ENCODE measurements at places on chromosomes 2 and 18. TPM values are rescaled to one million over a fixed set of nuclear protein-coding genes. Genes with fewer than 3 reads are reported as not detected.

The AOX1 gene
- total RNA-seq = 8.7 TPM

The PROKR1 gene
- not detected for total RNA-seq

DNA sequence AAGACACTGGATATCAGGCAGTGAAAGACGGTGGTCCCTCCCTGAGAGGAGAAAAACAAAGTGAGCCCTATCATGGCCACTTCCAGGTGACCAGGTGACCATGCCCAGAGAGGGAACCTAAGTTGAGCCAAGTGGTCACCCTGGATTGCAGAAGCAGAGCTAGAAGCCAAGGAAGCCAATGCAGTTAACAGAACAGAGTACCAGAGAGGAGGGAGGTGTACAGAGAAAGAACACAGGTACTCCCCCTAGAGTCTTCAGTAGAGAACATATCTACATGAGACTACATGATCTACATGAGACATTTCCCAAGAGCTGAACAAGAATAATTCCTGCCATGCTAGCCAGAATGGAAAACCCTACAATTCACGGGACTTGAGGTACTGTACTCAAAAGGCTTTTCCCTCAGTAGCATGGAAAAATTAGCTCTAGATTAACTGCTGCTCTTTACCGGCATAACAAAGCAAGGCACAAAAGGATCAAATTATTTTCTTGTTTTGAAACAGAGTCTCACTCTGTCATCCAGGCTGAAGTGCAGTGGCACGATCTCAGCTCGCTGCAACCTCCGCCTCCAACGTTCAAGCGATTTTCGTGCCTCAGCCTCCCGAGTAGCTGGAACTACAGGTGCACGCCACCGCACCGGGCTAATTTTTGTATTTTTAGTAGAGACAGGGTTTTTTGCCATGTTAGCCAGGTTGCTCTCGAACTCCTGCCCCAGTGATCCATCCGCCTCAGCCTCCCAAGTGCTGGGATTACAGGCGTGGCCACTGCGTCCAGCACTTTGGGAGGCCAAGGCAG, 23.5 kb downstream of the ROCK2 start:
- DNase-seq = no peak

DNA sequence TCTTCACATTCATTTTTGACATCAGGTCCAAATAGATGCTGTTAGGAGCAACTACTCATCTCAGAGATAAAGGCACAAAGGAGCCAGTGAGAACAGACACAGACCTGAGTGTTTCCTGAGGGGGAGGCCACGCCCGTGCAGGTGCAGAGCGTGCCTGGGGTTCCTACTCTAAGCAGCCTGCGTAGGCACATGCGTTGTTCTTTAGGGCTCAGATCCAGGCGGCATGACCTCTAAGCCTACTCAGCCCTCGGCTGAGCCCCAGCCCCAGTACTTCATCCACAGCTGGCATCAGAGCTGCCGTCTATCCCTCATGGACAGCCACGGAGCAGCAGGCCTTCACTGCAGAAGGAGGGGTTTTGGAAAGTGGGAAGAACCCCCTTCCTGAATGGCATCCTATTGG, 54.9 kb upstream of the PXDN start:
- no peak for DNase-seq

DNA sequence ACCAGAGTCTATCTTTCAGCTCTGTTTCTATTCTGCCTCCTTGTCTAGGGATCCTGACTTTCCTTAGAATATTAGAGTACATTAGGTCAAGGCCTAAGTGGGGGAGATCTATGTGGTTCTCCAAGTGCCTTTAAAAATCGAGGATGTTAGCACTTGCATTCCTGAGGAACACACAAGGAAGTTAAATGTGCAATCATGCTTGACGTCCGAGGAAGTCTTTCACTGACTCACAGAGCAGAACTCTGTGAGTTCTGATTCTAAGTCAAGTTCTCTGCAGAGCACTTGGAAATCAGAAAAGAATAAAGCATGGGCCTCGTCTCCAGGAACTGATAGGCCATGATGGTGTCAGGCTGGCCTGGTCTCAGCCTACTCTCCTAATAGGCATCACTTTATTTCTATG, 17.2 kb downstream of the FHOD3 start:
- no peak for DNase-seq

- DNase-seq = no peak
Observed at GRCh38 chr2:20532634-20533437, 86.0 kb downstream of the RHOB start.

GRCh38 chr2:195404651-195405050, 252.4 kb upstream of the SLC39A10 start:
- DNase-seq = no peak

GRCh38 chr2:28049899-28050298, 159.4 kb downstream of the BABAM2 start:
- DNase-seq = no peak

DNA sequence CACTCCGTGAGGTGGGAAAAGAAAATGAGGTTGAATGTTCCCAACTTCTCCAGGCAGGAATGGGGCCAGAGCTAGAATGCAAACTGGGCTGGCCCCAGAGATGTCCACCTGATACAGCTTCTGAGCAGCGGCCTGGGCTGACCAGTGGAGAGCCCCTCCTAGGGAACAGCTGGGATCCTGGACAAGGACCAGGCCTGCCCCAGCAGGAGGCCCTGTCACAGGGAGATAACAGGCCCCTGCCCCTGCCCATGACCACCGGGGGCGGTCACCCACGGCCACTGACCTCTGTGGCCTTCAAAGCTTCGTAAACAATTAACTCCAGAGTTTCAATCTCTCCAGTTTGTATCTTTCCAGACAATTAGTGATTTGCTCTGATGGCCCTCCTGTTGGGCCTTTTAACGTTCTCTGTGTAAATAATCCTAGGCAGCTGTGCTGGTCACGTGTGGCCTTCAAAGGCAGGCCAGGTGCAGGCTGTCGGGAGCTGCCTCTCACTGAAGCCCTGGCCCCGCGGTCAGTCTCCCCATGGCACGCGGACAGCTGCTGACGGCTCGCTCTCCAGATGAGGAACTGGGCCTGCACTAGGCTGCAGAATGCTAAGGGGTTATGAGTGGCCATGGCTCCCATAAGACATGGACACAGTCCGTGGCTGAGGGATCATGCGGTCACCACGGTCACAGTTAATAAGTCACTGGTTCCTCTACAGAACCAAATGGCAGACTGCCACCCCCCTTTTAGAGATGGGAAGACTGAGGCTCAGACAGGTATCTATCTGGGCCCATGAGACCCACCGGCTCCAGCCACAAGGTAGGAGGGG, 9.2 kb downstream of the HS6ST1 start:
- DNase-seq = peak; percentile 61

DNA sequence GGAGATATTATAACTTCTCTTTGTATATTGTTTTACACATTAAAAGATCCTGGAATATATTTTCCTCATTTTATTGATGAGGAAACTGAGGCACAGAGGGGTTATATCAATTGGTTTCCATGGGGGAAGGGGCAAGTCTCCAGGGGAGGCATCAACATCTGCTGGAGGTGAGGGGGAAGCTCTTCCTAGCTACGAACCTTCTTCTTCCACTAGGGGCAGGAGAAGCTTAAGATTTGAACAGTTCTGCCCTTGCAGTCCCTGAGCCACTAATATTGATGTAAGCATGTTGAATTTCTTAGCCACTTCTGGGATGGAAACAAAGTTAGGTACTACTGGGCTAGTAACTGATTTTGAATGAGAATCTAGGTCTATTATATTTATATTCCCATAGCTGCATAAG, 140.1 kb upstream of the AQP4 start:
- DNase-seq = no peak

DNA sequence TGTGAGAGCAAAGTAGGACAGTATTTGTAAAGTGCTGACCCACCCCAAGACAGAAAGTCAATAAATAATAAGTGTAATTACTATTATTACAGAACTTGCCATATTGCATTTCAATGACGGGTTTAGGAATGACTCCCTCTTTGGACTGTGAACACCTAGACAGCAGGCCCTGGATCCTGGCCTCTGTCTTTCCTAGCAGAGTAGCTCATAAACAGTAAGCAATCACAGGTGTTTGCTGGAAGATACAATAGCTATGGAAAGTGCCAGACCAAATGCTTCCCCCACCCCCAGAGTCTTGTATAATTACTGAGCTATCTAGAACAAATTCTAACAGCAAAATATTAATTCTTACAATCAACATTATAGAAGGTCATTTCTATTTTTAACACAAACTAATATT, 20.1 kb upstream of the MYO1B start:
- no peak for DNase-seq
